ENCODE measurements at places on chromosomes 5 and 9. TPM values are rescaled to one million over a fixed set of nuclear protein-coding genes. Genes with fewer than 3 reads are reported as not detected.

The FGFR4 gene
- total RNA-seq: 6.4 TPM

The SEMA6A gene
- 46.9 TPM for total RNA-seq

The GPR150 gene
- total RNA-seq: not detected

The KYAT1 gene
- 3.4 TPM for total RNA-seq

The NDUFS6 gene
- 17.6 TPM for total RNA-seq

The IFNA5 gene
- not detected for total RNA-seq

GRCh38 chr9:134743853-134744252 lies 102.2 kb downstream of the COL5A1 start:
- DNase-seq: no peak

GRCh38 chr5:161547406-161547737 lies 847 bp upstream of the GABRB2 start:
- DNase-seq: no peak

GRCh38 chr5:178431782-178432165 lies 158.4 kb downstream of the COL23A1 start:
- no peak for DNase-seq

- no peak for DNase-seq
Measured at GRCh38 chr5:62327138-62328053, 21.4 kb downstream of the KIF2A start.

DNA sequence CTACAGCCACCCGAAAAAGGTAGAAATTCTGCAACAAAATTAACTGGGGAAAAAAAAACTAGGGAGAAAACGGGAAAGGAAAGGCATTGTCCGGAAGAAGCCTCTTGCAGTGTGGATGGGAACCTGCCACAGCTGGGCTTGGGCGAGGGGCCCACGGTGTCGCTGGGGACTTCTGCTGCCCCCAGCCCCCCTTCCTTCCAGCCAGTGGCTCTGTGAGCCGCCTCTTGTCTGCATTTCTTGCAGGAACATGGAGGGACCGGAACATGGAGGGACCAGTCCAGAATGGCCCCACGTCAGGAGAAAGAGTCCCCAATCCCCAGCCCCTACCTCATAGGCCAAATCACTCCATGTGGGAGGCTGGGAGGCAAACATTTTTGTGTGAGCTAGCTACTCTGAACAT lies 36.9 kb upstream of the EXOC3 start:
- no peak for DNase-seq

- no peak for DNase-seq
Measured at GRCh38 chr9:4356306-4356705, 56.4 kb upstream of the GLIS3 start.

DNA sequence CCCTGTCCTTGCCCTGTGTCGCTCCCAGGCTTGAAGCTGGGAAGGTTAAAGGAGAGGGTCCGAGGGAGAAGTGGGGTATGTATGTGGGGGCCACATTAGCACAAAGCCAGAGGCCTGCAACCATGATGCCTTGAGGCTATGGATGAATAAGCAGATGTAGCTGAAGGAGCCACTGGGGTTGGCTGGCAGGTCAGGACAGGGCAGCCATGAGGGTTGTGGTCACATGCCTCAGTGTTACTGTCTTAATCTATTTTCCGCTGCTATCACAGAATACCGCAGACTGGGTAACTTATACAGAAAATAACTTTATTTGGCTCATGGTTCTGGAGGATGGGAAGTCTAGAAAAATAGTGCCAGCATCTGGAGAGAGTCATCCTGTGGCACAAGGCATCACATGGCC lies 9.2 kb upstream of the GRHPR start:
- DNase-seq: no peak

DNA sequence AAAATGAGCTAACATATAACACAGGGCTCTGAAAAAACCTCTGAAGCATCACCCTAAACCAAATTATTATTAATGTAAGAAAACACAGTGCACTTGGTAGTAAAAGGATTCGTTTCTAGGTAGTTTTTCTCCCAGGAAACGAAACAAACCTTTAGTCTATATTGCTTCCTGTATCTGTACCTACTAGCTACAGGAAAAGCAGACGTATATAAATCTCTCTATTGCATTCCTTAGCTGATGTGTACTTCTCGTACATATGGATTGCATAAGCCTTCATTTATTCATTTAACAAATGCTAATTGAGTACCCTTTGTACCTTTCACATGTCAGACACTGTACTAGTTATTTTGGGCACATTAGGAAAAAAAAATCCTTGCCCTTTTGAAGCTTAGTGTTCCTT lies 85.0 kb upstream of the RASA1 start:
- no peak for DNase-seq

DNA sequence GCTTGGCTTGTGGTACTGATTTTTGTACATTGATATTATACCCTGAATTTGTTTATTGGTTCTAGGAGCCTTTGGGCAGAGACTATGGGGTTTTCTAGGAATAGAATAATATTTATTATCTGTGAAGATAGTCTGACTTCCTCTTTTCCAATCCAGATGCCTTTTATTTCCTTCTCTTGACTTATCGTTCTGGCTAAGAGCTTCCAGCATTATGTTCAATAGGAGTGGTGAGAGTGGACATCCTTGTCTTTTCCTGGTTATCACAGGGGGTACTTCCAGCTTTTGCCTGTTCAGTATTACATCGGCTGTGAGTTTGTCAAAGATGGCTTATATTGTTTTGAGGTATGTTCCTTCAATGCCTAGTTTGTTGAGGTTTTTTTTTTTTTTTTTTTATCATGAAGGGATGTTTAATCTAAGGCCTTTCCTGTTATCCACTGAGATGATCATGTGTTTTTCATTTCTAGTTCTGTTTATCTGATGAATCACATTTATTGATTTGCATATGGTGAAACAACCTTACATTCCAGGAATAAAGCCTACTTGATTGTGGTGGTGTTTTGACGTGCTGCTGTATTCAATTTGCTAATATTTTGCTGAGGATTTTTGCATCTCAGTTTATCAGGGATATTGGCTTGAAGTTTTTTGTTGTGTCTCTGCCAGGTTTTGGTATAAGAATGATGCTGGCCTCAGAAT lies 77.5 kb downstream of the CERT1 start:
- DNase-seq: no peak

DNA sequence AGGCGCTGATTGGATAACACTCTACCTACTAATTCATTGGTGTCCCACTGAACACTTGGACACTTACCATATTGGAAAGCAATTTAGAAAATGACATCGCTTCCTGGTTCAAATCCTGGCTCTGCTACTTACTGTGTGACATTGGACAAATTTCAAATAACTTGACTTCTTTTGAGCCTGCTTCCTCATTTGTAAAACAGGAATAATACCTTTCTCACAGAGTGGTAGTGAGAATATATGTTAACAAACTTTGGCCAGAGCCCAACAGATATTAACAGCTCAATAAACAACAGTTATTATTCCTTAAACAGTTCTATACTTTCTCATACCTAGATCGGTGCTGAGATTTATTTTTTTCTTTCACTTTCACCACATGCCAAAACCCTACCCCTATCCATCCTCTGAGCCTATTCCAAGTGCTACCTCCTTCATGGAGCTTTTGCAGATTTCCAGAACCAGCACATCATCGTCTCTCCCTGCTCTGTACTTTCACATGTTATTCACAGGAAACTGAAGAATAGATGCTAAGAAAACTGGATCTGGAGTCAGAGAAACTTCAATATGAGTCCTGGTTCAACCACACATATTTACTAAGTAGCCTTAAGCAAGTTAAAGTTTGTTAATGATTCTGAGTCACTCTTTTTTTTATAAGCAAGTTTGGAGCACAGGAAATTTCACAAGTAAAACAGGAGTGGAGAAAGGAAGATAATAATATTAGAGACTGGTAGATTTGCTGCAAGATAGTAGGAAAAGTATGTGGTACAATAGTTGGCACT lies 92.3 kb downstream of the STRBP start:
- DNase-seq: no peak

DNA sequence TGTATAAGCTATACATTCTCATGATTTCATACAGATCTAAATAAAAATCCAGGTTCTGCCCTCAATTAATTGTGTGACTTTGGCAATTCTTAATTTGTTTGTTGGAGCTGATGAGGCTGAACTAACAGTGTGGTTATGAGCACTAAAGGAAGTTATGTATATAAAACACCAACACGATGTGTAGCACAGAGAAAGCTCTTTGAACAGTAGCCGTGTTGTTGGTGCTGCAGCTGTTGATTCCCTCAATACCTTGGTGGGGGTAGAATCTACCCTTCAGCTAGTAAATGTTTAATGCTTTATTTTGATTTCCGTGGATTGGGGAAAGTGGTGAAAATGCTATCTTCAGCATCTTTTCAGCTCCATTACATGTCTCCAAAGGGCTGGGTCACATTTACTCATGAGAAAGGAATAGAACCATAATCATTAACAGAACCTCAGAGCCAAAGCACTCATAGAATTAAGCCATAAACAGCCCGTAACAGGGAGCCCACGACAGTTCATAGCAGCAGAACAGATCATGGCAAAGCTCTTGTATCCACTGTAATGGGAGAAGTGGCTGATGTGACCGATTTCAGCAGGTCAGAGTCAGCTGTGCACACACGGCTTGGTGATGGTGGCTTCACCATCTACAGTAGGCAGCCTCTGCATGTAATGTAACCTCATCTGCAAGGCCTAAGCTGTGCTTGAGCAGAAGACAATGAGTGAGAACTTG lies 332.7 kb downstream of the DIRAS2 start:
- no peak for DNase-seq

Measured in skin of body (tissue), 3 donors.